Activated CD4-positive, alpha-beta T cell treated with anti-CD3 and anti-CD28 coated beads for 1 hour (primary cell): ENCODE measurements at places on chromosomes 2 and 18.

DNA sequence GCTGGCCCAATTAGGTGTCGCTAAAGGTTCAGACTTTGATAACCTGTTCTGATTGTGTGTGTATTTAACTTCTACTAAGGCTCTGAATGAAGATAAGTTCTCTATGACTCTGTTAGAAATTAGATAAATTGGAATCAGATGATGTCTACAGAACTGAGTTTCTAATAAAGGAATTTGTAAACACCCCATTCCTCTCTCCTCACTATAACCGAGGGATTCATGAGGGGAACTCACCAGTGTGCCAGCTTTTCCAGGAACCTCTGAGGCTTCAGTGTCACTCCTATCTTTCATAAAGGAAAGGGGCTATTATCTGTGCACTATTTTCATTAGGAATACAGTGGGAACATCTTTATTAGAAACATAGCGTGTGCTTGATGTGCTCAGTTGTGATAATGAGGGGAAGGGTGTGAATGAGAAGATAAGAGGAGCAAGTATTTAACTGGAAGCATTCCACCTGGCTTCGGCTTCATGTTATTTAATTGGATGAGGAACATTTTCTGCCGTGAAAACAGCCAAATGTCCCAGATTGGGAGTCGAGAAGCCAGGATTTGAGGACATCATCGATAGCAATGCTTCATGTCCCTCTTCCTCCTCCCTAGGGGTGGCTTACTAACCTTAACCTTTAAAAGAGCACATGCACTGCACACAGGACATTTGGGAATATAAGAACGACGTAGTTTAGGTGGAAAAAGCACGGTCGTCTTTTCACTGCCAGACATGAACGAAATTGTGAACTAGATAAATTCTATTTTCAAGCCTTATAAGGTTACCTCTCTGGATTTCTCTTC is 84.8 kb upstream of the TCF4 start:
- DNase-seq = no peak

- no peak for DNase-seq
Measured at GRCh38 chr2:127015106-127015910, 91.6 kb downstream of the BIN1 start.

GRCh38 chr2:136378712-136379595 is 261.0 kb upstream of the CXCR4 start:
- DNase-seq = peak; percentile 67

- DNase-seq = no peak
Measured at GRCh38 chr2:23703583-23704385, 223.1 kb downstream of the ATAD2B start.

DNA sequence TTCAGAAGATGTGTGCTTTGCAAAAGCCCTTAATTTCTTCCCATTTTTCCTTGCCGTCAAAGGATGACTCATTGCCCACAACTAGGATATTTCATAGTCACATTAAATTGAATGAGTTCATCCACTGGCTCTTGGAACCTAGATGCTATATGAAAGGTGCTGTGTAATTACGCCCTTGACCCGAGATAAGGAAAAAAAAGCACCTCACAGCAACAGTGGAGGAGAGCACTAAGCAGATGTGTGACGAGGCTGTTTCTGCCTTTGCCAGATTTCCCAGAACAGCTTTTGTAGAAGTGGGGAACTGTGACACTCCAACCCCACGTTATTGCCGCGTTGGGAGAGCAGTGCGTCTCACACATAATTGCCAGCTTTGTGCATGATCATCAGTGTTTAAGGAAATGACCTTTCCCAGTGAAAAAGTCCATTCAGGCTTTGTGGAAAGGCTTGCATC is 33.3 kb upstream of the TMEM87B start:
- no peak for DNase-seq

DNA sequence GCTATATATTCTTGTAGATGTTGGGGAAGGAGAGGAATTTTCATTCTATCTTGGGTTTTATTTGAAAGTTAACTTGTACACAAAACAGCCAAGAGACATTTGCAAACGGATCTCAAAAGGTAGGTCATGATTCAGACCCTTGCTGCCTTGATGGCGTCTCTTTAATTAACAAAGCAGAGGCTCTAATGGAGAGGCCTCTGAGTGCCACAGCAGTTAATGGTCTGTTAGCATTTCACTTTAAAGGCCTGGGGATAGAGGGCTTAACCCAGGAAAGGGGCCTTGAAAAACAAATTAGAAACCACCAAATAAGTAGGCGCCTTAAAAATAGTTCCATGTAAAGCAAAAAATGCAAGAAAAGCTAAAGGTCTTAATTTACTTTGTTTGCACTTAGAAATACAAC is 836.9 kb upstream of the CELF4 start:
- no peak for DNase-seq

DNA sequence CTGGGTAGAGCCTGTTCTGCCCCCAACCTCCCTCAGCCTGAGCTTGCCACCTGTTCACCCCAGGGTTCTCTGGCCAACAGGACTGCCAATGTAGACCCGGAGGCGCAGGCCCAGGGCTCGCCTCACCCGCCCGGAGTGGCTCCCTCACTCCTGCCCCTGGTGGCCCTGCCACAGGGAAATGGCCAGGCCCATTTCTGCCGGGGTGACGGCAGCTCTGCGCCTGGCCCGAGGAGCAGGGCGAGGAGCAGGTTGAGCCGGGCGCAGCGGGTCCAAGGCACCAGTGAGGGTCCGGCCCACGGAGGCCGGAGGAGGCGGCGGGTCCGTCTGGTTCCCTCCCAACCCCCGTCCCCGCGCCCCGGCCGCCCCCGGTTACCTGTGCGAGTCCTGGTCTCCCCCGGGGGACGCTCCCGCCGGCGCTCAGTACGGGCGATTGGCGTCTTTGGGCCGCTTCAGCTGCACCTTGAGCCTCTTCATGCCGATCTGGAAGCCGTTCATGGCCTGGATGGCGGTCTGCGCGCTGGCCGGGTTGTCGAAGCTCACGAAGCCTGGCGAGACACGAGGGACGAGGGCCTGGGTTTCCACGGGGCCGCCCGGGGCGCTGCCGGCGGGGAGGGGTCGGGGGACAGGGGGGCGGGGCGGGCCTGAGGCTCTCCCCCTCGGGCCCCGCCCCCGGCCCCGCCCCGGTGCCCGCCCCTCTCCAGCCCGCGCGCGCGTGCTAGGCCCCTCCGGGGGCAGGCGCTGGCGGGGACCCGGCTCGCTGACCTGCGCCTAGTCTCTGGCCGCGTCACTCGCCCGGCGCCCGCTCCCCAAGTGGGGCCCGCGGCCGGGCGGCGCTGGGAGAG is 312.0 kb downstream of the CELF4 start:
- DNase-seq = no peak

GRCh38 chr2:1808981-1809422 is 64.7 kb upstream of the PXDN start:
- DNase-seq = no peak

DNA sequence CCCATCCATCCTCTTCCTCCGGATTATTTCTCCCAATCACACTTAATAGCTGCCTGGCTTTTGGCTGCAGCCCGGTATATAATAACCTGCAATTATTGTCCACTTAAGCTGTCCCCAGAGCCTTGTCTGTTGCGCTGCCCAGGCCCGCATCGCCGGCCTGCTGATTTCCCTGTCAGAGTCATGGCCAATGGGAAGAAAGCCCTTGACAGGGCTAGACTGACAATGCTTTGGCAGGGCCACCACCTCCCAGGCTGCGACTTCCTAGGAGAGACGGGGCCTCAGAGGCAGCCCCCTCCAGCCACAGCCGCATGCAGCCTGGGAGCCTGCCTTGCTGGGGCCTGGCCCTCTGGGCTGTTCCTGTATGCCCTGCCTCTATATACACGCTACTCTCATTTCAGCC is 10.0 kb upstream of the CELF4 start:
- DNase-seq = no peak

GRCh38 chr2:46326231-46326980 is 29.2 kb downstream of the EPAS1 start:
- no peak for DNase-seq

DNA sequence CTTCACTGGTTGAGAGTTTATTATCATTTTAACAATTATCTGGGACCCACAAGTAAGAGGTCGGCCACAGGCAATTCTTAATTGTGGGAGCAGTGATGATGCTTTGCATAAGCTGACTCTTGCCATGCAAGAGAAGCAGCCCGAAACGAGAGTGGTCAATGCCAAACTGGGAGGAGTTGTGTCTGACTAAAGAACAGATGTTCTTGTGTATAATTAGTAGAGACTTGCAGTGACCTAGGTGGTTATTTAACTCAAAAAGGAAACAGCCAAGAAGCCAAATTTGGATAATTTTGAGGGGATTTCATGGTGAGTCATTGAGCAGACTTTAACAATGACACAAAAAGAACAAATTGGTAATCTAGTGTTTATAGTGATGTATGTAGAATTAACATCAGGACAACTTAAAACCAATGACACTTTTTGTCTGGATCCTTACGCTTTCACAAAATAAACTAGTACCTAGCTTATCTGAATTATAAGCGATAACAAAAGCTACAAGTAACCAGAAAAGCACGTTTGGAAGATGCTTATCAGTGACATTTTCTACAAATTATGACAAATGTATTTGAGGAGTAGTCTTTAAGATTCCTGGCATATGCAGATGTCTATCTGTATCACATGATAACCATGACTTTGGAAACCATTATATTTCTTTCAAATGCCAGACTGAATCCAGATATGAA is 184.7 kb upstream of the DLGAP1 start:
- no peak for DNase-seq

- no peak for DNase-seq
Measured at GRCh38 chr18:37672932-37673595, 107.5 kb upstream of the CELF4 start.

- DNase-seq = no peak
Measured at GRCh38 chr18:9760641-9761040, 52.5 kb downstream of the RAB31 start.

DNA sequence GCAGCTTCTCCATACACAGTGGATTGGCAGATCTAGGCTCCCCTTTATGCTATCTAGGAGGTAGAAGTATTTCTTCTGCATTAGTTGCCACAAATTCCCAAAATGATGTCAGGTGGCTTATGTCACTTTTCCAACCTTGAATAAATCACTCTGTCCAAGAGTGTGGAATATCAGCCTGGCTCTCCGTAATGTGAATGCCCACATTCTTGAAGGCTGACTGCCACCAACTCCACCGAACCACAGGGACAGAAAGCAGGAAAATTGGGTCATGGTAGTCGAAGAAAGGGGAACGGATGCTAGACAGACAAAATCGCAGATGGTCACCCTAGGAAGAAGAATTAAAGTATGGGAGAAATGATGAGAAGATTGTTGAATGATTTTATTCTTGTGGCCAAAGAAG is 624.9 kb upstream of the CDH2 start:
- DNase-seq = no peak

- DNase-seq = peak; percentile 27
Measured at GRCh38 chr2:27249891-27250651, 12.8 kb downstream of the SLC30A3 start.

- no peak for DNase-seq
Measured at GRCh38 chr2:77629539-77629938, 107.4 kb upstream of the LRRTM4 start.

DNA sequence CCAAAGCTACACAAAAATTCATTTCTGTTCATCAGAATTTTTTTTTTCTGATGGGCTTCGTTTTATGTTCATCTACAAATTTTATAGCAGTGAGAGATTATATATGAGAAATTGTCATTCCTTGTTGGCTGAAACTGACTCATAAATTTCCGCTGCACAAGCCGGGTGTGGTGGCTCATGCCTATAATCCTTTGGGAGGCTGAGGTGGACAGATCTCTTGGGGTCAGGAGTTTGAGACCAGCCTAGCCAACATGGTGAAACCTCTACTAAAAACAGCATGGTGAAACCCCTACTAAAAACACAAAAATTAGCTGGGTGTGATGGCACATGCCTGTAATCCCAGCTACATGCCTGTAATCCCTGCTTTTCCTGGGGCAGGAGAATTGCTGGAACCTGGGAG is 72.0 kb downstream of the PLEKHM3 start:
- DNase-seq = no peak

- no peak for DNase-seq
Measured at GRCh38 chr2:240850026-240850425, 18.6 kb upstream of the AGXT start.

- DNase-seq = no peak
Measured at GRCh38 chr2:62504657-62505056, 1.3 kb downstream of the TMEM17 start.

DNA sequence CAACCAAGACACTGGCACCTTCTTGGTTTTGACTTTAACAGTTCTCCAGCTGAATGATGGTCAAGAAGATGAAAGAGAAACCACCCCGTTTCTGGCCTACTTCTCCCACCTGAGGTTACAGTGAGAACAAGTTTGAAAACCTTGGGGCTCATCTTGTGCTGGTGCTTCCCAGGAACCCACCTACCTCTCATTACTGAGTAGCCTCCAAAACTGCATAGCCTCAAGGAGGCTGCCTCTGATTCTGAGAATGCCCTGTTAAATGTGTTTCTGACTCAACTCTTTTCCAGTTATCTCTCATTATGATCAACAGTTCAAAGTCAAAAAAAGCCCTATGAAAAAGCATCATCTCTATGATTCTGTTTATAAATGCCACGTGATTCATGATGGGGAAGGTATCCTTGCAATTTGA is 121.9 kb downstream of the CACNB4 start:
- no peak for DNase-seq

DNA sequence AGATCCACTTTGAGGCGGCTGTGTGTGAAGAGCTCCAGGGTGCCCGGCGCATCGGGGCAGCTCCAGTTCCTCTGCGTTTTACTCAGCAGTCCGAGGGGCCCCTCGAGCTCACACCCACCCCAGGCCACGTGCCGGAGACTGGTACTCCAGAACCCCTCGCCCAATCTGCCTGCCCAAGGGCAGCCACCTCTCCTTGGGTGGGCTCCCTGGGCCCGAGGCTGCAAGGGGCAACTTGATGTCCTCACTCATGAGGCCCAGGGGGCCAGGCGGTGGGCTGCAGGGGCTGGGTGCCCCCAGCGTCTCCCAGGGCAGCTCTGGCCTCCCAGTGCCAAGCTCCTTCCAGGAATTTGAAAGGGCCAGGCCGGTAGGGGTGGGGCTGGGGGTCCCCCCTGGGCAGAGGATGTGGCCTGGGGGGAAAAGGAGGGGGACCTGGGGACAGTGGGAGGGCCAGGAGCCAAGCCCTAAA is 16.7 kb downstream of the RAMP1 start:
- DNase-seq = no peak

DNA sequence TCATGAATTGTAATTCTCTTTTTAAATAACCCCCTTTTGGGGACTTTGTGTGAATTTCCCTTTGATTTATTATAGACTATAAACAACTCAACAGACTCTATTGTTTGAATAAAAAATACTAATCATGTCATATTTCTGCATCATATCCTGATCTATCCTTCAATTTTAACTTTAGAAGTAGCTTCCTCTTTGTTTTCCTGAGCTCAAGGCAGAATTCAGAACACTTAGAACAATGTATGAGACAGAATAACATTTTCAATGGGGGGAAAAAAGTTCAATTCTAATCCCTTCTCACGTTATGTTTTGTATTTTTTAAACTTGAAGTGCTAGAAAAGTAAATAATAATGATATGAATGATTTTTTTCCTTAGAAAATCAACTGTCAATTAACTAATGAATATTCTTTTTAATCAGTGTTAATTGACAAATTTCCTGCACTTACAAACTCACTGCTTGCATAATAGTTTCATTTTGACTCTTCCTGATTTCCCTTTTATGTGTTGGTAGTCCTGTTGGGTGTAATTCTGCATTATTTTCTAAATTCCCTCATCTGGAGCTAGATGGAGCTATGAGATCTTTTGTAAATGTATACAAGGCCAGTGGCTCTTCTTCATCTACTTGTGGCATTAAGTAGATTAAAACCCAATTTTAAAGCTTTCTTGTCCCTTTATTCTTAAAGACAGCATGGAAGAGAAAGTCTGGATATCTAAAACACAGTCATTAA is 326.1 kb downstream of the PARD3B start:
- no peak for DNase-seq
